ENCODE measurements at places on chromosomes 4 and X.

DNA sequence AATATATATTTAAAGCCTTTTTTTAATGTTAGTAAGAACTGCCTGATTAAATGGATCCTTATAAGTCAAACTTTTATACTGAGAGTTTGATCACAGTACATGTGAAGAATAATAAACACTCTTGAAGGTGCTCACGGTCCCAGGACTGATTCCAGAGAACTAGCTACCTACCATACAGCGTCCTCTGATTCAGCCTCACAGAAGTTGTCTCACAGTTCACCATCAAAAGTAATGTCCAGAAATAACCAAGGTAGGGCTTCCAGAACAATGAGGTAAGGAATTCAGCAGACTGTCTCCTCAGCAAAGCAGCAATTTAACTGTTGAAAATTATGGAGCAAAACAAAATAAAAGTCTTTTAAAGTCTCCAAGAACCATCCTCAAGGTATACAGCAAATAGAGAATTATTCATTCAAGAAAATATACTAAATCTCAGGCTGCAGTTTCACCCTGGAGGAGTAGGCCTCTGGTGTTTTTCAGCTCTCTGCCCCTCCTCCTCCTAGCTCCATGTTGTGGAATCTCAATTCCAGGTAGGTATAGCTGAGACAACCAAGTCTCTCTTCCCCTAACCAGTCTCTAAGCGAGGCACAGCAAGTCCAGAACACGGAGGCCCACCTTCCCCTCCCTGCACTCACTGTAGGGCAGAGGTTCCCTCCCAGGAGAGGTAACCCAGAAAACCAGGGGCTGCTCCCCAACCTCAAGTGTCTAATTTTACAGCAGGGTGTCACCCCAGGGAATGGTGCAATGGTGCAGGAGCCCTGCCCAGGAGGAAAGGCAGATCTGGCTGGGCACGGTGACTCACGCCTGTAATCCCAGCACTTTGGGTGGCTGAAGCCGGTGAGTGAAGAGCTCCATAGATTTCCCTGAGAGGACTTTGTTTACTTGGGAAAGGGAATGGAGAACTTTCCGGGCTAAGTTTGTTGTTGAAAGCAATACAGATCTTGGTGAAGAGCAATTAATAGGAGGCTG is 28.6 kb downstream of the FAM241A start:
- DNase-seq = no peak

GRCh38 chr4:117626664-117627063 is 407.6 kb upstream of the NDST3 start:
- DNase-seq = no peak

DNA sequence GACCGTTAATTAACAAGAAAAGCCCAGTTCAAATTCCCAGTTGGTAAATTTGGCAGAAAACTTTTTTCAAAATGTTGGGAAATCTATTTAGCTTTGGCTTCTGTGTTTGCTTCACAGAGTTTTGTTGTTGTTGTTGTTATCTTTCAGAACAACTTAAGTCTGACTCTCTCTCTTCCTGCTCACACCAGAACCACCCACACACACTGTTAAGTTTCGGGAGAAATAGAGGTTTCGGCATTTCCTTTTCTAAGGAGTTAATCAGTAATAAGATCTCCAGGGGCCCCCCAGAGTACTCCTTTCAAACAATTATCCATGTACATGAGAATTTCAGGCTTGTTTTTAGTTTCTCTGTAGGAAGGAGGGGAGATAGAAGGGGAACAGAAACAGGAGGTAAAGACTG is 106.2 kb upstream of the PTCHD1 start:
- no peak for DNase-seq

GRCh38 chrX:71181558-71181909 is 36.9 kb downstream of the NLGN3 start:
- DNase-seq = no peak

DNA sequence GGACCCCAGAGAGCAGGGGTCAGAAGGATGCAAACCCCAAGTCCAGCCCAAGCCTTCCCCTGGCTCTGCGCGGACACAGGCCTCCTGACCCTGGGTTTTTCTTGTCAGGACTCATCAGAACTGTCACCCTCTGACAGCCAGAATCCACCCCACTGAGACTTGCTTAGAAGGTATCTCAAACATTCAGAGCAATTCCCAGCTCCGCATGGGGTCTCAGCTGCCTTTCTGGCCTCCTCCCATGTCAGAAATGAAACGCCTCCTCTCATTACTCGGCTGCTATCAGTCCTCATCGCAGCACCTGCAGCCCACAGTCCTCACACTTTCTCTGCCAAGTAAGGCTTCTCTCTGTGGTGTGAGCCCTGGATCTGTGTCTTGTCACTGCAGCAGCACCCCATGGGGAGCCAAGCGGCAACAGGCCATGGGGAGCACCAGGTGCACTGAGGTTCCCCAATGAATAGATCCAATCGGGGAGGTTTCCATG is 97.8 kb downstream of the WFS1 start:
- DNase-seq = peak; percentile 43

DNA sequence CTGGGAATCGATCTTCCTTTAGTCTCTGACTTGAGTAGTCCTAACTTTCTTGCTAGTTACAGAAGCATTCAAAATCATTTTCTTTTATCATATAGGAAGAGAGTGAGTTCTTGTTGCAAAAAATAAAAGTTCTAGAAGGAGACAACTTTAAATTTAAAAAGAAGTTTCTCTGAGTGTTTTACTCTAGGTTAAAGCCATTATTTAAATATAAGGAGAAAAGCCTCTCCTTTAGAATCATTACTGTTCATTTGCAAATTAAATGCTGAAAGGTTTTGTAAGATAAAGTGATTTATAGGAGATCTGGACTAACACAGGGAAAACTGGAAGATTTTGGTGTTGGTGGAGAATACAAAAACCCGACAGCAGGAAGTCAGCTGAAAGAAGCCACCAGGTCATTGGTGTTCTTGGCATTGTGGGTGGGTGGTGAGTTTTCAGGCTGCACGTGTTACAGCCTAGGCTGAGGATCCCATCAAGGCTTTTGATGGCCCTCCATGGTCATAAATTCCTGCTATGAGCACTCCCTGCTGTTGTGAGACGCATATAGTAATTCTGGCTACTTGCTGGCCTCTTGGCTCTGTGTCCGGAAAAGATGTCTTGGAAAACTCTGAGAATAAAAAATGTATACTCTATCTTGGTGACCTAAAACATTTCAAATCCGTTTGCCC is 81.6 kb downstream of the GPAT3 start:
- DNase-seq = no peak

GRCh38 chr4:87540146-87541058 is 11.2 kb upstream of the SPARCL1 start:
- DNase-seq = no peak

DNA sequence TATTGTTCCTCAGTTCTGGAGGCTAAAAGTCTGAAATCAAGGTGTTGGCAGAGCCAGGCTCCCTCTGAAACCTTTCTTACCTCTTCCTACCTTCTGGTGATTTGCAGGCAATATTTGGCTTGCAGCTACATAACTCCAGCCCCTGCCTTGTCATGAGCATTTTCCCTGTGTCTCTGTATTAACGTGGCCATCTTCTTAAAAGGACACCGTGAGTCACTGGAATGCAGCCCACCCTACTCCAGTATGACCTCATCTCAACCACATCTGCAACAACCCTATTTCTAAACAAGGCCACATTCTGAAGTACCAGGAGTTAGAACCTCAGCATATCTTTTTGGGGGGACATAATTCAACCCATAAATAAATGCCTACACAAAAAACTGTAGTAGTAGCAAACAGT is 40.7 kb downstream of the FANCB start:
- DNase-seq = no peak

DNA sequence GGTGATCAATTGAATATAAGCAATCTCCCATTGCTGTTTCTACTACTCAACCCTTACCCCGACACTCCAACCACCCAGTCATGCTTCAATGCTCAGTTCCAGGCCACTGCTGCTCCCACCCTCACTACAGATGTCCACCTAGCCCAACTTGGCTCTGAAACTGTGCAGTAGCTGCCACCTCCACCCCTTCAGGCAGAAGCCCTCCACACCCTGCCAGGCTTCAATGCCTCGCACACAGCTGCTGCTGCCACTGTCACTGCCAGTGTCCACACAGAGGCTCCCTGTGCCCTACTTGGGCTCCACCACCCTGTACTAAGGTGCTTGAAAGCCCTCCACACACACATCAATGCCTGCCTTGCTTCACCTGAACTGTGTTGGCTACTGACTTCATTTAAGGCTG is 34.6 kb downstream of the LAMTOR3 start:
- DNase-seq = no peak

- no peak for DNase-seq
These were observed 71.3 kb upstream of the ACSL1 start for GRCh38 chr4:184896868-184897715.

DNA sequence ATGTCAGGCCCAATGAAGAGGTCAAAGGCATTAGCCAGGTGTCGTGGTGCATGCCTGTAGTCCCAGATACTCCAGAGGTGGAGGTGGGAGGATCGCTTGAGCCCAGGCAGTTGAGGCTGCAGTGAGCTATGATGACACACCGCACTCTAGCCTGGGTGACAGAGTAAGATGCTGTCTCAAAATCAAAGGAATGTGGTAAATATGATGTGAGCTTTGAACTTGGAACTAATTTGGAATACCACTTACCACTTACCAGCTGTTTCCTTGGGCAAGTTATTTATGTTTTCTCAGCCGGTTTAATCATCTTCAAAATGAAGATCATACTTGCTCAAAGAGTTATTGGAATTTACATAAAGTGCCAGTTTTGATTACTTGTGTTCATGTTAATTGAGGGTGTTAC is 23.8 kb upstream of the SEPSECS start:
- DNase-seq = no peak

- no peak for DNase-seq
These were observed 26.6 kb upstream of the CD99 start for GRCh38 chrX:2664502-2664901.

GRCh38 chr4:100948911-100949310 is 398.4 kb downstream of the PPP3CA start:
- DNase-seq = no peak

GRCh38 chrX:94676285-94676684 is 1002.3 kb downstream of the FAM133A start:
- no peak for DNase-seq

GRCh38 chrX:96389281-96390047 is 295.2 kb upstream of the DIAPH2 start:
- no peak for DNase-seq

GRCh38 chr4:186634591-186635128 is 79.3 kb upstream of the MTNR1A start:
- no peak for DNase-seq

DNA sequence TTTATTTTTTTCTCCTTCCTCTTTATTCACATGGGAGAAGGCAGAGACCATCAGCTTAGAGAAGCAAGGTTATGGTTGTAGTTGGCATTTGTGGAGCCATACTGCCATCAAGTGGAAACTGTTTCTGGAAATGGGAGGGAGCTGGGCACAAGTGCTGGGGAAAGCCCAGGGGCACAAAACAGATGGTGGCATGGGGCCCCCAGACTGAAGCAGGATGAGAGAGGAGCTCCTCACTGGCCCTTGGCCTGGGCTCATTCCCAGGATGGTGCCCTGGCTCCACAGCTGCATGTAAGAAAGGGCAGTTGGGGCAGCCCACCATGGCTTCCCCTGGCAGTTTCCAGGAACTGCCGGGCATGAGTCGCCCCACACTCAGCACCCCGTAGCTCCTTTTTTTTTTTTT is 59.2 kb downstream of the NBDY start:
- DNase-seq = no peak

DNA sequence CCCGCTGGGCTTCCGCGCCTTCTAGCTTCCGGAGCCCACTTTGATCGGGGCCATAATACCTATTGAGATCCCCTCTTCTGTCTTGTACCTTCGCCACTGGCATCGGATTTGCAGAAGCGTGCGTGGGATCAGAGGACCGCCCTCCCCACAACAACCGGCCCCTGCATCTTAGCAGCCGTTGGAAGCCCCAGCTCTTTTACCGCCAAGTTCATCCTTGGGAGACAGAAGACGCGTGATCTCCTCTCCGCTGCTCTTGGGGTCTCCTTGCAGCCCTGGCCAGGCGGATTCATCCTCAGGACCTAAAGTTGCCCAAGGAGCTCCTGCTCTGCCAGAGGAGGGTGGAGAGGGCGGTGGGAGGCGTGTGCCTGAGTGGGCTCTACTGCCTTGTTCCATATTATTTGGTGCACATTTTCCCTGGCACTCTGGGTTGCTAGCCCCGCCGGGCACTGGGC is 1.6 kb downstream of the SLIT2 start:
- DNase-seq = no peak

DNA sequence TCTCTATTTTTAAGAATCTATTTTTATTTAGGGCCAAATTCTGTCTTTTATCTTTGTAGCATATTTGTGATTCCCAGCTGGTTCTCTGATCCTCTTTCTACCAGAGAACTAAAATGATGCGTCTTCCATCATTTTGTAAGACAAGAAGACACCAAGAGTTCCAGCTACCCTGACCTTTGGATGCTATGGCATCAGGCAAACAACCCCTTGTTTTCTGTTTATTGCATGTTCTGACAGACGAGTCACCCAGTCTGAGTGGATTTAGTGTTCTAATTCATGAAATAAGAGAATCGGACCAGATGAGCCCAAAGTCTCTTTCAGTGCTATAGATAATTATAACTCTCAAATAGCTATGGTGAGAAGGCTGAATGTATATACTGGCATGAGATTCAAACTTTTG is 69.7 kb downstream of the ZFYVE28 start:
- DNase-seq = no peak

DNA sequence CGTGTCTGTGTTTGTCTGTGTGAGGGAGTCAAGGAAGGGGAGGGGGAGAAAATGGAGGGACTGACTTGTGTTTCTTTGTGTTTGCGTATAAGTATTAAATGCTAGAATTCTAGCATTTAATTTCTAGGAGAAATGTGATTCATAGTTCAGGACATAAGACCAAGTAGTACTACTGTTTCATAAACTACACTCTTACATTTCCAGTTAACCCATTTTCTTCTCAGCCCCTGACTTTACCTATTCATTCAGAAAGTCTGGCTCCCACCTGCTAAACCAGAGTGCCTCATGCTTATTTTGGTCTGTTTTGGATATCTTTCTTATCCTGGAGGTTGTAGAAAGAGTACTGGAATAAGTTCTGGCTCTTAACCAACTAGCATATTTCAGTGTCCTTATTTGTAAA is 14.2 kb downstream of the EDA start:
- no peak for DNase-seq

DNA sequence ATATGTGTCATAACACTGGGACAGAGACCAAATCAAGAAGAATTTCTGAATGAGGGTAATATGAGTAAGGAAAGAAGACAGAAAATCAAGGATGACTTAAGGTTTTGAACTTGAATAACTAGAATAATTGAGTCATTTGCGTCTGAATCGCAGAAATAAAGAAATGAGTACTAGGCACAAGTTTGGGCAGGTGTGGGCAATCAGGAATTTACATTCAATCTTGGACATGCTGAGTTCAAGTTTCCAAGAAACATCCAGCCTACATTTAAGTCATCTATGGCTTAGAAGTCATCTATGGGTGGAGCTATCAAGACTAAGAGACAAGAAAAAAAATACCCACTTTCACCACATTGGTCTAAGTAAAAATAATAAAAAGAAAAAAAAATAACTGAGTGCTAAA is 30.4 kb upstream of the WDR44 start:
- DNase-seq = no peak

GRCh38 chr4:75099321-75099720 is 166.4 kb downstream of the PARM1 start:
- DNase-seq = no peak

GRCh38 chr4:38290366-38290765 is 330.2 kb downstream of the PTTG2 start:
- DNase-seq = no peak

GRCh38 chr4:13182133-13182532 is 302.0 kb downstream of the RAB28 start:
- no peak for DNase-seq

Data from spinal cord (tissue), 10 donors.